T-cell (primary cell): ENCODE measurements at places on chromosomes 2 and 18. TPM values are rescaled to one million over a fixed set of nuclear protein-coding genes. Genes with fewer than 3 reads are reported as not detected.

Gene IL36RN
- not detected for total RNA-seq

Gene ACVR1C
- total RNA-seq, result 3.6 TPM

Gene SPAST
- 19.9 TPM for total RNA-seq

Gene SLC30A3
- 0.26 TPM for total RNA-seq

Gene TMEM37
- total RNA-seq, result 0.60 TPM

Gene REG3A
- 0.46 TPM for total RNA-seq

Gene ANKRD62
- total RNA-seq, result not detected

GRCh38 chr2:16126517-16127275 is 186.3 kb downstream of the MYCN start:
- no peak for DNase-seq

DNA sequence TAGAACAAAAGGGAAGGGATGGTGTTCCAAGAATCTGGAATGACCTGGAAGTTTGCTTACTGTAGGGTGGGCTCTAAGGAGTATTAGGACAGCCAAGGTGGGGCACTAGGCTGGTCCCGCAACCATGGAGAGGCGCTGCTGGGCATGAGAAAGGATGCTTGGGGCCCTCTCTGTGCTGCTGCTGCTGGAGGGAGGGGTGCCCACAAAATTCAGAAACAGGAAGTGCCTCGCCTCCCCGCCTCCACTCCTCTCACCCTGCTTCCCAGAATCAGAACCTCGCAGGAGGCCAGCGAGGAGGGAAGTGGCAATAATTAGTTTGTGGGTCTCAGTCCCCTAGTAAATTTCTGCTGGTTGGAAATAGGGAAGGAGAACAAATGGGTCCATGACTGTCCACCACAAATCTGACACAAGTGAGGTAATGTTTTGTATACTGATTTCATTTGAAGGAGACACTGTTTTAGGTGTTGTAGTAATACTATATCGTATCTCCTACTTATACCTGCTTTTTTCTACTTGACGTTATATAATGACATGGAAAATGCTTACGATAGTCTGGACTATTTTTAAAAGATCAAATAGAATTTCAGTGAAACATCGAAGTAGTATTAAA is 7.9 kb upstream of the PDCL3 start:
- peak; percentile 40 for DNase-seq

GRCh38 chr2:54568876-54569321 is 112.8 kb downstream of the SPTBN1 start:
- DNase-seq, result no peak

GRCh38 chr2:101688261-101688660 is 9.2 kb upstream of the MAP4K4 start:
- no peak for DNase-seq

- DNase-seq, result no peak
These were observed 117.1 kb downstream of the CDH2 start for GRCh38 chr18:28059861-28060260.

DNA sequence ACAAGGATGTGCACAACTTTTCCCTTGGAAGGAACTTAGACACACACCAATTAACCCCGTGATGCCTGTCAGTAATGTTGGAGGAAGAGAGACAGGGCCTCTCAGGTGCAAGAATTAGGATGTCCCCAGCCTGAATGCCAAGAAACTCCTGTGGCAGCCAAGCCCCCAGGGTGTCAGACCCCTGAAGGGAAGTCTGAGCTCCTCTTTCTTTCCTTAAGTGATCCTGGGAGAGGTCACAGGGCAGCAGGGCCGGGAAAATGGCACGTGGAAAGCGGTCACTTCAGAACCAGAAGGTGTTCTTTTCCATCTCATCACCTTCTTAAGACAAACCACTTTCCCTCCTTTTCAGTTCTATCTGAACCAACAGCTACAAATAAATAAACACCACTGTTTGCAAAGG is 185.9 kb downstream of the ANAPC1 start:
- DNase-seq, result no peak

- DNase-seq, result no peak
These were observed 6.0 kb upstream of the NEDD4L start for GRCh38 chr18:58038063-58038462.

DNA sequence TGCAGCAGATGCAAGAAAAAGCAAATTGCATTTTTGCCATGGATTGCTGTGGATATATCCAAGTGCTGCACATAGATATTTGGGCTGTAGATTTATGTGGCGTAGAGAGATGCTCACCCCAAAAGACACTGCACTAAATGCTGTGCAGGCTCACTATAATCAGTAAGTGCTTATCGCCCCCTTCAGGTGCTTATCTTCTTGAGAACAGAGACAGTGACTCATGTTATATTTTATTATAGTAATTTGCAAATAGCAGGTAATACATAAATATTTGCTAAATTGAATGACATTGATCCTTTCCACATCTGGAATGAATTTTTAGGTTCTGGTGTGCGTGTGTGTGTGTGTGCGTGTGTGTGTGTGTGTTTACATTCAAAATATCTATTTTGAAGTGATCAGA is 36.8 kb upstream of the PLEKHM3 start:
- DNase-seq, result no peak

GRCh38 chr2:39741871-39742270 is 37.2 kb downstream of the THUMPD2 start:
- DNase-seq, result no peak

GRCh38 chr2:162301877-162302276 is 16.6 kb downstream of the IFIH1 start:
- no peak for DNase-seq

DNA sequence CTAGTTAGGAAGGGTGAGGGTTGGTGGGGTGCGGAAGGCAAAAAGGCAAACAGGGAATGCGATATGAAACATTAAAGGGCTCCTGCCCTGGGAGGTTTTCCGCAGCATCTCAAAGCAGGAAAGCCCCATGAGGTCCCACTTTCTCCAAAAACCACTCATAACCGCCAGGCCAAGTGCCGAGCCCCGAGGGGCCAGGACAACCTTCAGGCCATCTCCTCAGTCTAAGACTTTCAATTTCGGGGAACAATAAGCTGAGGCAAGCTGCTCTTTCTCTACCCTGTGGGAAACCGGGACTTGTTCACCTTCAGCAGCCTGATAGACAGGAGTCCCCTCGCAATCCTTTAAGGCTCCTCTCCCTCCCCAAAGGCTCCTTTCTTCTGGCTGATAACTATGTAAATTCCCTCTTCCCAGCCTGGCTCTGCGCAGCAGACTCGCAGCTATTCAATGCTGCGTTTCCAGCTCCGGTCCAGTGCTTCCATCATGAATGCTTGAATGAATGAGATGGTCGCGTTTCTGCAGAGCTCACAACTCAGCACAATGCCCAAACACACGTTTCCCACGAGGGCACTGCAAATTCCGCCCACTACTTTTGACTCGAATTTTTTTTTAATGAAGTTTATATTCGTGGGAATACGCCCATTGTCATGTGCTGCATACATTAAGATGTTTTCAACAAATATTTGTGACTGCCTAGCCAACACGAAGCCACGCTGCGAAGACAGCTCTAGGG is 1.4 kb downstream of the LAMA1 start:
- no peak for DNase-seq

- DNase-seq, result no peak
These were observed 480.1 kb upstream of the TCF4 start for GRCh38 chr18:56067969-56068671.

DNA sequence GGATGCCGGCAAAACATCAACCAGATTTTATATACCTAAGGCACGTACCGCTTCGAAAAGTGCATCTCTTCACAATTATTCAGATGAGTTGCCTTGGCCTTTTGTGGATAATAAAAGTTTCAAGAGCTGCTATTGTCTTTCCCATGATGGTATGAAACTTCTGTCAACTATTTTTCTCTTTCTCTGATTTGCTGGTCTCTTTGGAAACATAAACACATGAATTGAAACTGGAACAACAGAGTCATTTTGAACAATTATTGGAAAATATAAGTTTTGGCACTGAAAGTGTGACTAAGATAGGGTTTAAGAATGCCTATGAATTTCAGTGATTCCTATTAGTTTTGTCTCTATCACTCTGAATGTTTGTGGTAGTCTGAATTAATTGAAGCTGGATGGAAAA is 109.9 kb downstream of the DPP4 start:
- no peak for DNase-seq

DNA sequence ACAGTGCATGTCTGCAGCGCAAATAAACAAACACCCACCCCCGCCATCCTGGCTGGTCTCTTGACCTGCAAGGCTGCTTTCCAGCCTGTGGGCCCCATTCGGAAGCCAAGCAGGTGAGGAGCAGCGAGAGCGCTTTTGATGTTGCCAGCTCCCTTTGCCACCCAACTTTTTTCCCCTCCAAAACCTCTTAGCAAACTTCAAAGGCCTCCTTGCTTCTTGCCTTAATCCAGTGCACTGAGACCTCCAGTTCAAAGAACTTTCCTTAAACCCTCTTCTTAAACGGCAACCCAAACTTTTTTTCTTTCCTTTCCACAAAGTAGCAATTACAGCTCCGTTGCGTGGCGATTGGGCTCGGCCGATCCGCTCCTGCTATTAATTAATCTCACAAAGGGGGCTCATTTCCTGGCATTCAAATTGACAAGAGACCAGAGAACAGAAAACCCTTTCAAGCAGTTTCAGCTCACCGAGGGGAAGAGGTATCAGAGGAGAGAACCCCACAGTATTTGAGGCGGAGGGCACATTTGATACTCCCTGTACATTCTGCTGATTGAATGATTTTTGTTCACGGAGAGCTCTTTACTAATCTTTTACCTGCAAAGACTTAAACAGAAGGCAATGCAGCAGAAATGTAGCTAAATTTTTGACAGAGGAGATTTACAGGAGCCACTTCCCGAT is 531.4 kb downstream of the TMEM182 start:
- DNase-seq, result no peak

- no peak for DNase-seq
These were observed 64.9 kb downstream of the C1D start for GRCh38 chr2:67997903-67998302.

DNA sequence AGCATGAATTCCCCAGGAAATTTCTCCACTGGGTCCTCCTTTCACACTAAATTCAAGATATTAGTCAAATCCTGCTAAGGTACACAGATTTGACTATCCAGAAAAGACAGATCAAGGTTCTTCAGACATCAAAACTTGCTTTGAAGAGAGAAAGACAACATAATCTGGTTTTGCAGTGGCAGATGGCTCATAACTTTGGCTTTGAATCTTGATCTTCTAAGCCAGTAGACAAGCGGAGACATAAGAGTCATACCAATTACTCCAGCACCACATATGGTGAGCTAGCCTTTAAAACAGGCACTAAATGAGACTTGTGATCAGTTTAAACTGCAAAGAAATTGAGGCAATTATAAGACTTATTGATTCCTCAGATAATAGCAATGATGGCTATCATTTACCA is 29.3 kb downstream of the PDE11A start:
- no peak for DNase-seq

GRCh38 chr2:196993617-196994016 is 67.1 kb upstream of the PGAP1 start:
- DNase-seq, result no peak

DNA sequence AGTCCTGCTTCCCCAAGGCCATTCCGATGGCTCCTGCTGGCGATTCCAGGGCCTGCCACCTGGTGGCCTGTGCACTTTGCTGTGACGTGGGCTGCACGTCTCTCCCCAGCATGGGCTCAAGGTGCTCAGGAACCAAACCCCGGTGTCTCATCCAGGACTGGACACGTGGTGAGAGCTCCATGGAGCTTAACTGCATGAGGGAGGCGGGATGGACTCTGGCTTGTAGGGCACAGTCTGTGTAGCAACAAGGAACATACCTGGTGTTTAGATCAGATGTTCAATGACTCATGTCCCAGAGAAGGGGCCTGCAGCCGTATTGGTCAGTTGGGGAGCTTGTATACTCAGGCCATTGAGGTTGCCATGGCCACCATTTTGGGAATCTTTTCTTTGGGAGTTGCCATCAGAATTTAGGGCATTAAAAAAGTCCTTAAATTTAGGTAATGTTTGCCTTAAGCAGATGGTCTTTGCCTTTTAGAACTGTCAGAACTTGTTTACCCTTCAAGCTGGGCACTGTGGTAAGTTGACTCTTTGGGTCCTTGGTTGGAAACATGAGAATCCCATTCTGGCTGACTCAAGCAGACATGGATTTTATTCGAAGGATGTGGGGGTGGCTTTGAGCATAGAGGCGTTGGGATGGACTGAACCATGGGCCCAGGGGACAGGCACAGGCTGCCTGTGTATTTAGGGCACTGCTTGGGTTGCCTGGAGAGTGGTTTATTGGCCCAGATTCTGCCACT is 21.0 kb downstream of the AGAP1 start:
- no peak for DNase-seq

DNA sequence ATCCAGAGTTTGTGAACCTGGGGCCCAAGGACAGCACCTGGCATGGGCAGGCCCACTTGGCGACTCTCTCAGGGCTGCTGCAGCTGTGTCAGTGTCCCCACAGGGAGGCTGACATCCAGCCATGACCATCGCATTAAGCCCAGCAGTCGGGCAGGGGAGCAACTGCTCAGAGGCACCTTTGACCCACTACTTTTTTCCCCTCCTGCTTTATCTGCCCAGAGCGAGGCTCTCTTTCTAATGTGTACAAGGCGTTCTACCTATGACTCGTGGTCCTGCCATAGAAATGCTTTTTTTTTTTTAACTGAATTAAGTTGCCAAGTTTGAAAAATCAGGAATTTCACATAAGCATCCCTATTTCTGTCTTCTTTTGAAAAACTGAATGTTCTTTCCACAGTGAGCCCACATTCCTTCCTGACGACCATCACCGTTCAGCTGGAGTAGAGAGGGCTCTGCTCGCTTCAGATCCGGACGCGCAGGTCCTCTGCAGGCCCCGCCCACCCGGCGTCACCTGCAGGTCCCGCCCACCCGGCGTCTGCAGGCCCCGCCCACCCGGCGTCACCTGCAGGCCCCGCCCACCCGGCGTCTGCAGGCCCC is 403 bp upstream of the CLUL1 start:
- peak; percentile 9 for DNase-seq

DNA sequence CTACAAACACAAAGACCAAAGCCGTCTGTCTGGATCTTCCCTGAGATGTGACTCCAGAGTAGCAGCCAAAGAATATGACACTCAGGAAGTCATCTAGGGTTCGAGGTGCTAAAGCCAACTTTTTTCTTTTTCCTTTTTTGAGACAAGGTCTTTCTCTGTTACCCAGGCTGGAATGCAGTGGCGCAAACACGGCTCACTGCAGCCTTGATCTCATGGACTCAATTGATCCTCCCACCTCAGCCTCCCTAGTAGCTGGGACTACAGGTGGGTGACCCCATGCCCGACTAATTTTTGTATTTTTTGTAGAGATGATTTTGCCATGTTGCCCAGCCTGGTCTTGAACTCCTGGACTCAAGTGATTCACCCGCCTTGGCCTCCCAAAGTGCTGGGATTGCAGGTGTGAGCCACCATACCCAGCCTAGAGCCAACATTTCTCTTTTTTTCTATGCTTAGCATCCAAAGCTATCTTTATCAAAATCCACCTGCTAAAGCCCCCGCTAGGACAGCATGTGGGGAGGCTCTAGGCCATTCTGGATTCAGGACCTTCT is 92.8 kb downstream of the TMEM17 start:
- no peak for DNase-seq

GRCh38 chr2:241189856-241190201 is 1.4 kb downstream of the ANO7 start:
- DNase-seq, result no peak

DNA sequence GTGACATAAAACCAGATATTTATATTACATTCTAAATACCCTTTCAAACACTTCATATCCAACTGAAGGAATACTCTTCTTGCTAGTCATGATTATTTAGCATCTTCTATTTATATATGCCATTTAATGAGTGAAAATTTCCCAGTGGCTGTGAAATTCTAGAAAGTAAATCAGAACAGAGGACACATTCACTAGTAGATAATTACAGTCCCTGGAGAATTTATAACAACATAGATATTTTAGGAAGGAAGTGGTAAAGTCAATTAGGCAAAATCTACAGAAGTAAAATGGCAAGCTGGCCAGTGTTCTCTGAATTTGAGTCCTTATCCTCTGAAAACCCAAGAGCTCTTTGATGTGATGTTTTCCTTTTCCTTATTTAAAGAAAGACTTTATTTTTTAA is 121.8 kb downstream of the PMAIP1 start:
- no peak for DNase-seq
